KBM-7 (cell line): ENCODE measurements at places on chromosomes 1 and 21.

GRCh38 chr1:38686167-38686926, 173.2 kb downstream of the RRAGC start:
- DNase-seq = no peak

DNA sequence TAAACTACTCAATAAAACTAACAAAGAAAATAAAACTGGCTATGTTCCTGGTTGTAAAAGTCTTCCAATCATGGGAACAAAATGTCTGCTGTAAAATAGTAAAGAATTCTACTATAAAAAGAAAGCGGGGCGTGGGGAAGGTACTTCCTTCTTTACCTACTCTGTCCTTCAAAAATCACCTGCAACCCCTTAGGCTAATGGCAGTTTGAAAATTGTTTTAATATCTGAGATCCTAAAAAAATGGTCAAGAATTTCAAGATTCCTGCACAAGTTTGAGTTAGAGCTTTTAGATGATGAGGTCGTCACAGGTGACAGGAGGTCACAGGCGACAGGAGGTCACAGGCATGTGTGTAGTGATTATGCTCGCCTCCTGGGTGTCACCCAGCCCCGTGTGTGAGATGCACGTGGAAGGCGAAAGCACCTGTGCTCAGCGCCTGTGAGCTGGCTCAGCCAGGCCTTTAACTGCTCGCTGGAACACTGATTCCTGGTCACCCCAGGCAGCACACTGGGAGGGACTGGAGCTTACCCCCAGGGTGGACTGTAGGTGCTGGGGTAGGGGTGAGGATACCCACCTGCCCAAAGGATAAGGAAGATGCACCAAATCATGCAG, 18.6 kb upstream of the TMPRSS2 start:
- DNase-seq = no peak

GRCh38 chr21:14523234-14523633, 22.9 kb downstream of the SAMSN1 start:
- peak; percentile 64 for DNase-seq

GRCh38 chr1:59318271-59318860, 21.5 kb downstream of the FGGY start:
- no peak for DNase-seq

- DNase-seq = no peak
Measured at GRCh38 chr1:41674522-41674921, 190.0 kb upstream of the EDN2 start.

DNA sequence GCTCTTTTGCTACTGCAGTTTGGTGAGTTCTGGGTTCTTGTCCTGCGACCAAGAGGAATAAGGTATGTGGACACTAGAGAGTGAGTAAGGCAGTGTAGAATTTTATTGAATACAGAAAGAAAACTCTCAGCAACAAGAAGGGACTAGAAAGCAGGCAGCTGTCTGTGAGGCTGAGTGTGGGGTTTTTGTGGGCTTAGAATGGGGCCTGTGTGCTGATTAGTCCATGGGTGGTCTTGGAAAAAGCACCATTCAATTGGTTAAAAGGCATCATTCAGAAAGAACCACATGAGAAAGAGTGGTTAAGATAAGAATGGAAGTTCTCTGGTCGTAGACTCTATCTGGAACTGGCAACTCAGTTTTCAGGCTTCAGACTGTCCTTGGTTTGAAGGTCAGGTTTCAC, 298.8 kb downstream of the TGFB2 start:
- no peak for DNase-seq

DNA sequence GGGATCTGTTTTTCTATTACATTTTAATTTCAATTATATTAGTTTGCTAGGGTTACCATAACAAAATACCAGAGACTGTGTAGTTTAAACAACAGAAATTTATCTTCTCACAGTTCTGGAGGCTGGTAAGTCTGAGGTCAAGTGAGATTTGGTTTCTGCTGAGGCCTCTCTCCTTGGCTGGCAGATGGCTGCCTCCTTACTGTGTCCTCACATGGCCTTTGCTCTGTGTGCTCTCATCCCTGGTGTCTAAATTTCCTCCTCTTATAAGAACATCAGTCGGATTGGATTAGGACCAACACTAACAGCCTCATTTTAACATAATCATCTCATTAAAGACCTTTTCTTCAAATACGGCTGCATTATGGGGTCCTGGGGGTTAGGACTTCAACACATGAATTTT, 195.2 kb upstream of the CHODL start:
- no peak for DNase-seq

GRCh38 chr1:82366689-82367088, 566.0 kb downstream of the ADGRL2 start:
- no peak for DNase-seq

DNA sequence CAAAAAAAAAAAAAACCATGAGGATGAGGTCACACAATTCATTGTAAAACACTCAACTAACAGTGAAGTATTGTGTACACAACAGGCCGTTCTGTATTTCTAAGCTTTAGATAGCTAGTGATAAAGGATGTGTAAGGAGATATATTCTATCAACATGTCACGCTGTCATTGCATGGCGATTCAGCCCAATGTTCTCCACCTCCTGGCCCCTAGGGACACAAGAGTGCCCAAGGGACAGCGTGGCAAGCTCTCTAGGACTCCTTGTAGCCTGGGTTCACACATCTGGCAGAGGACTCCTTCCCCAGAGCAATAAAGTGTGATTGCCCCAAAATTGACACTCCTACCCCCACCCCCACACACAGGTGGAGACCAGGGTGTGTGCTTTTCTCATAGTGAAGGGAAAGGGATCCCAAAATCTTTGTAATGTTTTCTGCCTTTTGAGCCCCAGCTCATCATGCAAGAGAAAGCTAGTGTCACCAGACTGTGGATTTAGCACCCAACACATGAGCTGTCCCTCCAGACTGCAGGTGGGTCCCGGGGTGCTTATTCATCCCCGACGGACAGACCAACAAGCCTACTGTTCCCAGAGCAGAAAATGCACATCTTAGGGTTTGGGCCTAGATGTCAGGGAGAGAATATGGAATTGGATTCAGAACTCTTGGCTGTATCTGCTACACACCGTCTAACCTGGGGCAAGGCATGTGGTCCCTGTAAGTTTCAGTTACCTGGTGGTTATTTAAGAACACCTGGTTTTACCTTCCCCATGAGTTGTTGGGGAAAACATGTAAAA, 11.5 kb downstream of the TMPRSS3 start:
- DNase-seq = no peak

GRCh38 chr1:239868058-239868832, 223.4 kb upstream of the FMN2 start:
- DNase-seq = no peak

DNA sequence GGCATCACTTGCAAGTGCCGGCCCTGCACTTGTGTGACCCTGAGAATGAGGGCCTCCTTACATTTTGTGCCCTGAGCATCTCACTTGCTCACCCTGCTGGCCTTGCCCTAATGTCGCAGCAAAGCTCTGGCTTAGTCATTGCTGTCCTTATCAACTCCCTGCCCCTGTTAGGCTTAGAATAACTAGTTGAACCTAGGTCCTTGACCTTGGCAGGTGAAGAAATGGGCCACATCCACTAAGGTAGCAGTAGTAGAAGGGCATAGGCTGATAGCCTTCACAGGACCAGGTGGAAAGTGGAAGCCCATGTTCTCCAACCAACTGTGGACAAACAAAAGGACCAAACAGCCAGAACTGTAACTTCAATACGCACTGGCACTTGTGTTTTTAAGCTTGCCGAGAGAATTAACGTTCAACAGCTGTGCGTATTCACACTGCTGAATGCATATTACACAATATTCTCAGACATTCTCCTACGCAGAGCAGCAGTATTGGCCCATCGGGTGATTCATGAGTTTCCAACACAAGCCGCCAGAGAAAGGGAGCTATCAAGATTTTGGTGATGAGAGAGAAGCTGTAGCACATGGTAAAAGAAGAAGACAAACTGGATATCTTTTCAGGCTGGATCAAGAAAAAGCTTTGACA, 27.7 kb upstream of the PTGFRN start:
- DNase-seq = peak; percentile 51

DNA sequence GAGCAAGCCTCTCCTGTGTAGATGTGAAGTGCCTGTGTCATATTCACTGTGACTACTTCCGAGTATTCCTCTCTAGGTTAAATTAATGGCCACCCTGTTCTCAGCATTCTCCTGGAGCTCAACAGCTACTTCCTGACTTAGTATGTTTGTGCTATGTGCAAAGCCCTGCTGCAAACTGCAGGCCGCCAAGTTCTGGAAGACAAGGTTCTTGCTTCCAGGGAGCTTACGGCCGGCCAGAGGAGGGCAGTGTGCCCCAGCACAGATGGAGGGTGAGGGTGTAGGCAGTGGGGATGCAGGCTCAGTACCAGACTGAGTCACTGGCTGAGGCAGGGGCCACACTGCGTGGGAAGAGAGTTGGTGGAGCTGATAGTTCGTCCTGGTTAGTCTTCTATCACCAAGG, 43.2 kb downstream of the ELK4 start:
- DNase-seq = peak; percentile 53

DNA sequence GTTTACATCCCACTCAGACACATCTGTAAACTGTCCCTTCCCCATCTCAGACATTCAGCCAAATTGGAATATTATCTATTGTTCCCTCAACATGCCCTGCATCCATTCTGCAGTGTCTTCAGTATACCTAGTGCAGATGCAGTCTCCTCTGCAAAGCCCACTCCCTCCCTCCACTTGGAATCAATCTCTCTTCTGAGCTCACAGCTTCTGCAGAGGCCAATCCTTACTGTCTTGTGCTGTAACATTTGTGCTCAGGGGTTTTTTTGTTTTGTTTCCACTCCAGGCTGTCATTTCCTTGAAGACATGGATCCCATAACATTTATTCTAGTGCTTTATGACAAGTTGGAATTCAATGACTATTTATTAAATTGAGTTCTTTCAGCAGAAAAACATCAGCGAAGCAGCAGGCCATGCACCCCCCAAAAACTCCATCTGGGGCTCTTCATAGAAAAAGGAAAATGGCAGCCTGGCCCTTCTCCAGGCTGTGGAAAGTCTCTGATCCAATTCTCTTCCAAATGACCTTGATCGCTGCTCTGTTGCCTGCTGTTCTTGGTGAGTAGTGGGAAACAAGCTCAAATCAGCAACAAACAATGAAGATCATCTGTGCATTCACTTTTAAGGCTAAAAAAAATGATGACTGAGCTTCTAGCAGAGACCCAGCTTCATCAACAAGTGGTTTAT, 8.7 kb downstream of the C4BPA start:
- DNase-seq = no peak

DNA sequence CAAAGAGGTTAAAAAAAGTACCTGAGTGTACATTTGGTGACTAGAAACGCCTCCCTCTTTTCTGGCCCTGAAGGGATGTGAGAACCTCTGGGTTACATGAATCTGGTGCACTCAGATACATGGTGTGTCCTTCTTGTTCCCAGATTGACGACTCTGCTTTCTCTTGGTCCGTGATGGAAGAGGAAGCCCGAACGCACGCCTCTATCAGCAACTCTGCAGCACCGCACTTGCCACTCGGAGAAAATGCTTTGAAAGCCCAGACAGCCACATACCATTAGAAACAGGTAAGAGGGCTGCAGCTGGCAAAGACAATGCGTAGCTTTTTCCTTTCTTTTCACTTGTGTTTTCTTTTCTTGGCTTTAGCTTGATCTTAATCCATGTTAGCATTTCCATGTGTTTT, 21.1 kb upstream of the ZBTB21 start:
- no peak for DNase-seq

GRCh38 chr1:244876228-244876910, 12.0 kb upstream of the HNRNPU start:
- DNase-seq = no peak

DNA sequence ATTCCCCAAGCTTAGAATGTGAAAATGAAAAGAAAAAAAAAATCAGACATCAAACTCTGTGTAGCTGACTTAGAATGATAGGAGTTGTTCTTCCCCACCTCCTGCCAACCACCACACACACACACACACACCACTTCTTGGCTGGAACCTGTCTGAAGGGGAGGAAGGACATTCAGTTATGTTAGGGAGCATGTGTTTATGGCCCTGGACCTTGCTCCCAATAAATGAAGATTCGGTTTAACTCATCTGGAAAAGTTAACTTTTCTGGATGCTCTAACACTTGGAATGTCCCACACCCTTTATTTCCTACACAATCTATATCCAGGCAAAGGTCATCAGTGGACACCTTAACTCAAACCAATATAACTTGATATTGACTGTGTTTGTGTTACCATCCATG, 112.4 kb downstream of the DAB1 start:
- no peak for DNase-seq

GRCh38 chr1:213070406-213070805, 19.4 kb downstream of the RPS6KC1 start:
- DNase-seq = peak; percentile 53

- DNase-seq = peak; percentile 90
Measured at GRCh38 chr1:220999872-221000863, 120.9 kb downstream of the HLX start.

GRCh38 chr1:210684466-210685294, 356.0 kb downstream of the HHAT start:
- DNase-seq = no peak

GRCh38 chr1:45299296-45299695, 27.4 kb upstream of the HPDL start:
- no peak for DNase-seq

GRCh38 chr1:222038971-222039370, 297.1 kb upstream of the DUSP10 start:
- DNase-seq = no peak

- DNase-seq = no peak
Measured at GRCh38 chr1:2391931-2392509, 379 bp downstream of the RER1 start.

DNA sequence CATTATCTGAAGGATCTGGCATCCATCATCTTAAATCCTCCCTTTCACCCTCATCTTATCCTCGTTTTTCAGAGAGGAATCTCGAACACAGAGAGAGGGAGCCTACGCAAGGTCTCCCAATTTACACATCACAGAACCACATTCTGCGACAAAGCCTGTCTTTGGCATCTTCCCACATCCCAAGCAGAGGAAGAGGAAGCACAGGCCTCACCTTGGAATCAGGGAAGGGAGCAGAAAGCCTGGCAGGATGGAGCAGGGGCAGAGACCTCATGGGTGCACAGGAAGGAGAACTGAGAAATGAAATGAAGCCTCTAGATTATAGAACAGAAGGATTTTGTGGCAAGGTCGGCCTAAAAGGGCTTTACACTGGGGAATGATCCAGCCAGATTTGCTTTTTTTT, 5.8 kb downstream of the ABCB10 start:
- DNase-seq = no peak

DNA sequence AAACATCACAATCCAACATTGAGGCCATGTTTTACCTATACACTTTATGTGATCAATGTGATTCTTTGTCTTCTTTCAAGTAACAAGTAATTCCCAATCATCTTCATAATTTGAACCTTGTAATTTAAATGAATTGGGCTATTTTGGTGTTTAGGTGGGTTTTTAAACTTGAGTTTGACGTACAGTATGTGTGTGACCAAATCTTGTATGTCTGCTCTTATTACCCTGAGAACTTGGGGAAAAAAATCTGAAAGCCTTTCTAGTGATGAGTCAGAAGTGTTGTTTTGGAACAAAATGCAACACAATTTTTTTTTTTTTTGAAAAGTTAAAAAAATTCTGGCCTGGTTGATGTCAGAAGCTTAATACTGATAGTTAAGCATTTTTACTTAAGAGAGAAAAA, 68.5 kb downstream of the HHAT start:
- no peak for DNase-seq
